Activated CD4-positive, alpha-beta T cell treated with anti-CD3 and anti-CD28 coated beads for 48 hours (primary cell): ENCODE measurements at places on chromosomes 12 and 14.

GRCh38 chr12:59452746-59453145, 143.1 kb upstream of the SLC16A7 start:
- DNase-seq, result no peak

DNA sequence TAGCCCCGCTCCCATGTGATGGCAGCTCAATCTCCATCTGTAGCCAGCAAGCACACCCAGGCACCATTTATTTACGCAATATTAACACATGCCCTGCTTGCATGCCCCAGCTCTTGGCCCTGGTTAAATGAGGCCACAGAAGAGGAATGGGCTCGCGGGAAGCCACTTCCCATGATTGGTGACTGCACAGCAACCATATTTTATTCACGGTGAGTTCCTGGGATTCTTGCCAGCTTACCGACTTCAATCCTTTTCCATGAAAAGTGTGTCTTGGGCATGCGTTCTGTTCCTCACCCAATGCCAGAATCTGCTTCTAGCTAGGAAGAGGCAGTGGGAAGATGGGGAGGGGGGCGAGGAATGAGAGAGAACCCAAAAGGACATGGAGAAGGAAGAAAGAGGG, 54.7 kb downstream of the PITPNM2 start:
- no peak for DNase-seq

DNA sequence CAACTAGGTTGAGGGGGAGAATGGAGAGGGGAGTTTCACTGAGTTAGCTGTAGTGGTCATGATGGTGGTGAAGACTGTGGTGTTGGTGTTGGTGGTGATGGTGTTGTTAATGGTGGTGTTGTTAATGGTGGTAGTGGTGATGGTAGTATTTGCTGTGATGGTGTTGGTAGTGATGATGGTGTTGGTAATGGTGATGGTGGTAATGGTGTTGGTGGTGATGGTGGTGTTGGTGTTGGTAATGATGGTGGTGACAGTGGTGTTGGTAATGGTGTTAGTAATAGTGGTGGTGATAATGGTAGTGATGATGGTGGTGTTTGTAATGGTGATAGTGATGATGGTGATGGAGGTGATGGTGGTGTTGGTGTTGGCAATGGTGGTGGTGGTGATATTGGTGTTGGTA, 9.1 kb downstream of the C1R start:
- DNase-seq, result no peak

GRCh38 chr14:95922080-95922479, 45.4 kb downstream of the TUNAR start:
- DNase-seq, result no peak

- no peak for DNase-seq
Observed at GRCh38 chr14:36973806-36974442, 198.5 kb downstream of the SLC25A21 start.

GRCh38 chr12:49825360-49825970, 2.7 kb downstream of the NCKAP5L start:
- no peak for DNase-seq

- DNase-seq, result no peak
Observed at GRCh38 chr12:6928703-6929407, 1.1 kb downstream of the ATN1 start.

DNA sequence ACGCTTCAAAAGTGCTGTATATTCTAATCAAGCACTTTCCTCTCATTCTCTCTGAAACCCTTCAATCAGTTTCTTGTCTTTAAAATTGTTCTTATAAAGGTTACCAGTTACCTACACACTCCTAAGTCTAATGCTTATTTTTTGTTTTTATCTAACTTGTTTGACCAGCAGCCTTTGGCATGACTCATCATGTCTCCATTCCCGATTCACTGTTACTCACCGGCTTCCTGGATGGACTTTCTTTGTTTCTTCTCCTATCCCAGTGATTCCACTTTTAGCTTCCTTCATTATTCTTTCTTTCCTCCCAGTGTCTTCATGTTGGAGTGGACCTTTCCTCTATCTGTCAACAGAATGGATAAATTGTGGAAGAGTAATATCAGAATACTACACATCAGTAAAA, 368.6 kb upstream of the CCDC196 start:
- DNase-seq, result no peak

DNA sequence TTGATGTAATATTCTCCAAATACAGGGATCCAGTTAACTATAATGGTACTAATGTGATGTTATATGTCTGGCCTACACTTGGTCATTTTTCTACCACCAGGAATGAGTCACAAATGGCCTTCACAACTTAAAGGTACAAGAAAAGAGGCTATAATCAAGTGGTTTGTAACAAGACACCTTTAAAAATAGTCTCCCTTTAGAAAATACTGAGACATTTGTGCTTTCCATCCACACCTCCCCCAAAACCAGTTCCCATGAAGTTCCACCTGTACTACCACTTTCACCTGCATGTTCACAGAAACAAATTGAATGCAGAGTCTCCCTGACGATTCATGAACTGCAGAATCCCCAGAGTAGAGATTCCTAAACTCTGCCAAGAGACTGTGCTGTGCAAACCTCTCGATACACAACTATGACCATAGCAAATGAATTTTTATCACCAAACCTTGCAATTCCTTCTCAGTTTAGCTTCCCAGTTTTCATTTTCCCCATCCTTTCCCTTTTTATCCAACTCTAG, 6.0 kb downstream of the BTG1 start:
- DNase-seq, result no peak

DNA sequence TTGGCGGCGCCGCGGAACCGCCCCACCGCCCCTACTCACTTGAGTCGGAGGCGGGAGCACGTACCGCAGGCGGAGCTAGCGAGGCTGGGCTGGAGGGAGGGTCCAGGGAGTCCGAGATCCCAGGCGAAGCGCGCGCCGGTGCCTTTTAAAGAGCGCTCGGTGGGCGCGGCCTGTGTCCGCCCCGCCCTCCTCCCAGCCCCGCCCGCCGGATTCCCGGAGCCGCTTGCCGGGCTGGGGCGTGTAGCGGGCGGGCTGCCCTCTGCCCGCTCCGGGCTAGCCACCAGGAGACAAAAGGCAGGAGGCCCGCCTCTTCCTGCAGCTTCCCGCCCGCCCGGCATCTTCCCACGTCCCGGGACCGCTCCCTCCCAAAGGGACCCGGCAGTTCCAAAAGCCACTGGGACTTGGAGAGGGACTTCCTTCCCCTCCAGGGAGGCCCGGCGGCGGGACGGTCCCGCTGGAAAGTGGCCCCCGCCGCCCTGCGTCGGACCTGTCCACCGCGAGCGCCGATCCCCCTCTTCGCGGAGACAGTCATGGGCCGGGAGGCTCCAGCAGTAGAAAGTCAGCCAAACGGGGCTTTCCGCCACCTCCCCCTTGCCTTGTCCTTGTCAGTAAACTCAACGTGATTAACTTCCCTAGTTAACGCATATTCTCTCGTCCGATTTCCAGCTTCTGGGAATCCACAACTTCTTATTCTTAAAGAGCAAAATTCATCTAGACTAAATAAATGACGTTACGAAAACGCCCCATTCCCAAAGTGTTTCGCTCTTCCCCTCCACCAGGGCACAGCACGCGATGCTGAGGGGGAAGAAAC, at the start of gene CSRP2:
Gene CSRP2 (minus strand): TSS at position 121 of the 811 bp plus-strand sequence. CDS start 12,759 bp downstream, outside the sequence.
- DNase-seq, result peak; percentile 77

GRCh38 chr14:106694638-106695393, 1168.4 kb downstream of the TMEM121 start:
- peak; percentile 85 for DNase-seq

- DNase-seq, result no peak
Observed at GRCh38 chr12:22248571-22249115, 85.9 kb downstream of the ST8SIA1 start.

DNA sequence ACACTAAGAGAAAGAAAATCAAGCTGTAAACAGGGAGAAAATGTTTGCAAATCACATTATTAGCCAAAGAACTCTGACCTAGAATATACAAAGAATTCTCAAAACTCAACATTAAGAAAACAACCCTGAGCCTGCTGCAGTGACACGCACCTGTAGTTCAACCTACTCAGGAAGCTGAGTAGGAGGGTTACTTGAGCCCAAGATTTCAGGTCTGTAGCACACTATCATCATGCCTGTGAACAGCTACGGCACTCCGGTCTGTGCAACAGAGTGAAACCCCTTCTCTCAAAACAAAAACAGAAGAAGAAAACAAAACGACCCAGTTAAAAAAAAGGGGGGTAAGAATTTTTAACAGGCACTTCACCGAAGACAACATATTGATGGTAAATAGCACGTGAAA, 20.8 kb downstream of the SAV1 start:
- DNase-seq, result no peak

- no peak for DNase-seq
Observed at GRCh38 chr12:18148961-18149360, 59.0 kb upstream of the RERGL start.

DNA sequence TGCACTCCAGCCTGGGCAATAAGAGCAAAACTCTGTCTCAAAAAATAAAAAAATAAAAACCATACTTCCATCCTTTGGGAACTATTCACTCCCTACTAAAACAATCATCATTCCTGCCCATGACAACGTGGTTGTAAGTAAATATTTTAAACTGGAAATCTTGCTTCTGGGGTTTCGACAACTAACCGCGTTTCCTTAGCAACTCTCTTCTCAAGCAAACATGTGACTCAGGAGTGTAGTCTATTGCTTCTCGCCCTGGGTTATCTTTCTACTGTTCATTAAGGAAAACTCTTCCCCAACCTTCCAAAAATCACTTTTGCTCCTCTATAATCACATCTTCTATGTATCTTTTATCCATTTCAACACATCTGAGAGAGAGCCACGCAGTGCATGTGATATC, 21.8 kb downstream of the APPL2 start:
- no peak for DNase-seq

DNA sequence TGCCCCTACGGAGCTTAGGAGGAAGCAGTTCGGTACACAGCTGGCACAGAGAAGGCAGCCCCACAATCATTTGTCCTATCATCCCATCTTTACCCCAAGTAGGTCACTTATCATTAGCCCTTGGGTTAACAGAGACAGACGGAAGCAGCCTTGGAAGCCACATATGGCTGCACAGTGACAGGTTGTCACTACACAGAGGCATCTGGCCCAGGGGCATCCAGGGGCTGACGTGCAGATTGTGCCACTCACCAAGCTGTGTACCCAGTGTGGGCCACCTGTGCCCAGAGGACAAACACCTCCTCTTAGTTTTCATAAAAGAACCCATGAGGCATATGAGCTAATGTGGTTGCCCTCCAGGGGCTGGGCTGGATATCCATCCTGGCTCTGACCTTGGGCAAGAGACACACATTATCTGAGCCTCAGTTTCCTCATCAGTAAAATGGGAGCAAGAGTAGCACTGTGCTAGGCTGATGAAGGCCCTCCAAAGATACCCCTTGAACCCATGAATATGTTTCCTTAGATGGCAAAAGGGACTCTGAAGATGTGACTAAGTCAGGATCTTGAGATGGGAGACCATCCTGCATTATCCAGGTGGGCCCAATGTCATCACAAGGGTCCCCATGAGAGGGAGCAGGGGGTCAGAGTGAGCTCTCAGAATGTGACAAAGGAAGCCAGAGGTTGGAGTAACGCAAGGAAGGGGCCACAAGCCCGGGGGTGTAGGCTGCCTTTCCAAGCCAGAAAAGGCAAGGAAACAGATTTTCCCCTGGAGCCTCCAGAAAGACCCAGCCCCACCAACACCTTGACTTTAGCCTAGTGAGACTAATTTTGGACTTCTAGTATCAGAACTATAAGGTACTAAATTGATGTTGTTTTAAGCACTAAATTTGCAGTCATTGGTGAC, 64.6 kb downstream of the C14orf132 start:
- DNase-seq, result no peak
